ENCODE measurements at places on chromosomes 16 and 17. TPM values are rescaled to one million over a fixed set of nuclear protein-coding genes. Genes with fewer than 3 reads are reported as not detected.

GRCh38 chr17:75513641-75514000 is 1.7 kb downstream of the CASKIN2 start:
- no peak for DNase-seq

DNA sequence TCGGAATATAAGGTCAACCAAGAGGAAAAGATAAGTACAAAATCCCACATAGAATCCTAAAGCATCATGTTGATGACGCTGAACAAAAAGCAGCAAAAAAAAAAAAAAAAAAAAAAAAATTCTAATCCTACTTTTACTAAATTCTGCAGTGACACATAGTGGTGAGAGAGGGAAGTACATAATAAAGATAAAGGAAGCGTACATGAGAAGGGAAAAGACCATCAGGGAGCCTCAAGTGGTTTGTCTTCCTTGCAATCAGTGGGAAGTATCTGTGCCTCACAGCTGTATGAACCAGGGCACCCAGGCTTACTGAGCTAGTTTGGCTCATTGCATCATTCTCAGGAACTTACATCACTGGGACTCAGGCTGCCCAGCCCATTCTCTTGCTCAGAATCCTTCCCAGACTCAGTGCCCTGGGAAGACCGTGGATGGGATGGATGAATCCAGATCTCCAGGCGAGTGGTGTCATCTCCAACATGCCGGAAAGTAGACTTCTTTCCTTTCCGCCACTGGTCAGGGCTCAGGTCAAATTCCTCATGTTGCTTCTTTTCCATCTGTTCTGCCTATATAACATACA is 21.2 kb downstream of the SMG6 start:
- peak; percentile 60 for DNase-seq

The TPSG1 gene
- total RNA-seq: not detected

DNA sequence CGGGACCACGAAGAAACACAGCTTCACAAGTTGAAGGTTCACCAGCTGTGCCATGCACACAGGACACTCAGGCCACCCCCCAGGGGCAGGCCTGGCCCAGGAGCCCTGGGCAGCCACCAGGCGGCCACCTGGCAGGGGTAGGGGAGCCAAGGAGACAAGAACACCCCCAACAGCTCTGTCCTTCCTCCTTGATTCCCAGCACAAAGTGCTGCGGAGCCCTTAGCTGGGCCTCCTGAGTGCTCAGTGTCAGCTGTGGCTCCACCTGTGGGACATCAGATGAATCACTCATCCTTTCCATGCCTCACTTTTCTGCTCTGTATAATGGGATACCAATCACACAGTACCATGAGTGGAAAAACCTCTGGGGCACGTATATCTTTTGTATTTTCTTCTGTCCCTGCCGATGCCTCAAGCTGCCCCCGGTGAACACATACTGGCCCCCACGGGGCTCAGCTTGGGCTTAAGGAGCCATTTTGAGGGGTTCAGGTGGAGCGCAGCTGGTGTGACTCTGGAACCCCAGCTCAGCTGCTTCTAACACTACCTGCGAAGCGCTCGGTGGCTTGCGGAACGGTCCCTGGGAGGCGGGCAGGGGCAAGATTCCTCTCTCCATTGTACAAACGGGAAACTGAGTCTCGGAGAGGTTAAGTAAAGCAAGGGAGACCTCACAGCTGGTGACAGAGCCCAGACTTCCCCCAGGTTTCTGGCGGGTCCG is 12.0 kb downstream of the GALK1 start:
- no peak for DNase-seq

The SLC5A11 gene
- 1.7 TPM for total RNA-seq

- no peak for DNase-seq
Observed at GRCh38 chr16:69611103-69611640, 45.4 kb downstream of the NFAT5 start.

DNA sequence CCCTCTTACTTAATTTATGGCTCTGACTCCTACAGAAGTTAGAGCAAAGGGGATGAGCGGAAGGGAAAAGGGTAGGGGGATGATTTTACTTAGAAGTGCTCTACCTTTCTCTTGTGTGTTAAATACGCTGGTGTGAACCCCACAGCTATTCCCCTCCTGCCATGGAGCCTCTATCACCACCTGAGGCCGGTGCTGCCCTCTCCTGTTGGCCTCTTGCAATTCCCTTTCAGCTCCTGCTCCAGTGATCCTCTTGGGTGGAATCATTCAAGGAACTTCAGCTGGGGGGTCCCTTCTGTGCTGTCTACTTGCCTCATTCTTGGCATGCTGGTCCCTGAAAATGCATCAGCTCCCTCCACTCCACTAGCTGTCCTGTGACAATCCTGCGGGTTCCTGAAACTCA is 41.8 kb upstream of the CDH8 start:
- no peak for DNase-seq

GRCh38 chr16:87918338-87918737 is 18.0 kb downstream of the CA5A start:
- no peak for DNase-seq

- no peak for DNase-seq
Observed at GRCh38 chr16:49416001-49416675, 42.5 kb downstream of the C16orf78 start.

DNA sequence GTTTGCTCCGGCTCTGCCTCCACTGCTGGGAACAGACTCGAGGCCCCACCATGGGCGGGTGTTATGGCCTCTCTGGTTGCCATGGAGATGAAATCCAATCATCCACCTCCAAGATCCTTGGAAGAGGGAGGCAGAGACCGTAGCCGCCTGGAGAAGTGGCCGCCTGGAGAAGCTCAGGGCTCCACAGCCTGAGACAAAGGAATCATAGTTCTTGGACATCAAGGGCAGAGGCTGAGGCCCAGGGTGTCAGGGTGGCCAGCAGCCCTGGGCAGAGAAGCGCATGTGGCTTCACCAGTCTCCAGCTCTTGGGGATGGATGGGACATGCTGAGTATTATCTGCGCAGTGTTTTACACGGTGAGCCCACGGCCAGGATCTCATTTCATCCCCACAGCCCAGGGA is 36.2 kb downstream of the ABR start:
- DNase-seq: no peak

GRCh38 chr16:11708421-11708820 is 34.2 kb downstream of the TXNDC11 start:
- no peak for DNase-seq

The C17orf107 gene
- not detected for total RNA-seq

DNA sequence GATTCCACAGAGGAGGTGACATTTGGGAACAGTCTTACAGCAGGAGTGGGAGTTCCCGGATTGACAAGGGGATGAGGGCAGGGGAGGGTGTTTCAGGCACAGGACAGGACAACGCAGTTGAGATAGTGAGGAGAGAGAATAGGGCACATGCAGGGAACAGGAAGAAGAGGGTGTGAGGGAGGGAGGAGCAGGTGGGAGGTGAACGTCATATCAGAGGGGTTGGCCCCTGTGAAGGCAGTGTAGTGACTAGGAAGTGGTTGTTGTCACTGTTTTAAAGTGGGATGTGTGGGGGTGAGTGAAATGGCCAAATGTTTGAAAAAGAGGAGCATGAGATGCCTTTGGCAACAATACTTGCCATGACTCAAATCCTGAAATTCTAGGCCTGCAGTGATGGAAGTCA is 12.2 kb downstream of the PRKCB start:
- DNase-seq: no peak
